ENCODE measurements at places on chromosomes 2 and 18.

DNA sequence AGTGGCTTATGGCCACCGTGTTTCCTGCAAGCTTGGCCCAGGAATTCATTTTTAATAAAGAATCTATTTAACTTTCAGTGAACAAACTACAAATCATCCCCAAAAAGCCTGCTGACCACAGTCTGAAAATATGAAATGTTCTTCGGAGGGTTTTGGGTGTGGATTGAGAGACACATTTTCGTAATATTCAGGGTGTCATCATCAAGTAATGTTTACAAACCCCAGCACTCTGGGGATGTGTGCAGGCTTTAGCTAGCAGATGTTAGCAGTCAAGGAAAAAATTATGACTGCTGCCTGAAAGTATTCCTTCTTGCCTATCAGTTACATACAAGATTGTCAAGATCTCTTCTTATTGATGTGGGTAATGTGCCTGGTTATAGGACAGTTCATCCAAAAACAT is 143.9 kb upstream of the FN1 start:
- DNase-seq, result no peak

DNA sequence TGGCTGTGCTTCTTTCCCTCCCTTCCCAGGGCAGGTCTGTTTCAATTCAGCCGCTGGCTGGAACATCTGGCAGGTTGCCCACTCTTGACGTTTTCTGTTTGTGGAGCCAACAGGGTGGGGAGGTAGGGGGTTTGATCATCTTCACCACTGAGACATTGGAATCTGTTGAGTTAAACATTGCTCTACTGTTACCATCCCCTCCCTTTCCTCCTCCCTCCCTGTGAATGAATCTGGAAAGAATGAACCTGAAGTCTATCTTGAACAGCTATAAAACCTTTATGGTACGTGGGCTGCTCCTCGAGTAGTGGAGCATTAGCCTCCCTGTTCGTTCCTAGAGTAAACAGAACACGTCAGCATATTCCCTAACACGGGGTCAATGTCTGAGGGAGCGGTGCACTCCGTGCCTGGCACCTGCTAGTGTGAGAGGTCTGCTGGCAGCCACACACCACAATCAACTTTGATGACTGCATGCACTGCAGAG is 249.9 kb upstream of the RBBP8 start:
- no peak for DNase-seq

- DNase-seq, result no peak
Observed at GRCh38 chr2:15798701-15799431, 141.5 kb upstream of the MYCN start.

- no peak for DNase-seq
Observed at GRCh38 chr2:32865399-32866068, 81.2 kb upstream of the LTBP1 start.

- DNase-seq, result no peak
Observed at GRCh38 chr2:20570249-20570648, 80.6 kb downstream of the HS1BP3 start.

DNA sequence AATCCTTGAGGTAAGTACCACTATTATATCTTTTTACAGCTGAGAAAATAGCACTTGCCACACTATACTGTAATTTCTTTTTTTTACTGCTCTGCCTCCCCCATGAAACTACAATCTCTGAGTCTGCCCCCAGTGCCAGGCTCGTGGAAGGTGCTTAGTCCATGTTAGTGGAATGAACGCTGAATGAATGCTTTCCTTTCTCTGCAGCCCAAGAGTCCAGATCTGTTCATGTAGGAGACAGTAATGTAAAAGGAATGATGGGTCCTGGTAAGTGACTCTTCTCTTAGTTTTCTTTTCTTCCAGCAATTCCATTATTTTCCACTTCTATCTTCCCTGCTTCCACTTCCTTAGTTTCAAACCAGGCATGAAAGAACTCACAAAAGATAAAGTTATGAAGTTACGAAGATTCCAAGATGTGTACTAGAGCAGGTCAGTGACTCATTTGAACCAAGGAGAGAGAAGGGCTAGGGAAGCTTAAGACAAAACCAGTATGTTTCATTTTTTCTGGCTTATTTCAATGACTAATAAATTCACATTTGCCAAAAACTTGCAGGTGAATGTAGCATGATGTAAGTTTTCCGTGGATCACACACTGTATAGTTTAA is 46.0 kb downstream of the ARHGEF33 start:
- DNase-seq, result no peak

Data from stimulated activated CD8-positive, alpha-beta memory T cell treated with anti-CD3 and anti-CD28 coated beads, Interleukin-4, amount 100 ng/mL, for 1 hour (primary cell).